ENCODE measurements at places on chromosomes 13 and 19. TPM values are rescaled to one million over a fixed set of nuclear protein-coding genes. Genes with fewer than 3 reads are reported as not detected.
A peak's percentile ranks its signal among the peaks of the same experiment; 100 is the strongest.

Gene NLRP9
- not detected for total RNA-seq

DNA sequence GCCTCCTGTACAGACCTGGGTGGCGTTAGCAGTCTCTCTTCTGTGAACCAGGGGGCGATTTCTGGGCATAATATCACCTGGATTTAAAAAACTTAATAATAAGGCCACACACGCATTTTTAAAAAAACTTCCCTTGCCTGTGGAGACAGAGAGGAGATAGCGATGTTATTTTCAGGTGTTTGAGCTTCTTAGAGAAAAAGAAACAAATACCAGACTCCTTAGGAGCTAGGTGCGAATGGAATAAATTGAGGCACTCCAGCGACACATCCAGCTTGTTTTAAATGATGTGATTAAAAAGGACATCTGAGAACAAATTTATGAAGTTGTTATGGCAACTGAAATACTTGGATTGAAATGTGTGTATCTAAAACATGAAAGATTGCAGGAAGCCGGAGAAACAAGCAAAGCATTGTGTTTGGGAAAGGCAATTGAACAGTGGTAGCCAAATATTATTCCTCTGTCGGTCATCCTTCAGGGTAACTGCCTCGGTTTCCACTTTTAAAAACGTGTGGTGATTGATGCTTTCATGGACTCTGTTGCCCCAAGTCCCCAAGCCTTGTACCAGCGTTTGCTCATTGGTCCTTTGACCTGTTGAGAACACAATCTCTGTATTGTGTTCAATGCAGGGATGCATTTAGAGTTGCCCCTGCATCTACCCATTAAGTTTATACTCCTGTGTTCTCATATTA is 158.7 kb downstream of the TM9SF2 start:
- H3K4me1 ChIP-seq, result no peaks in the 10 kb centered on the region
- DNase-seq, result no peak
- peaks cover 86% of the 10 kb centered on the region for H3K27me3 ChIP-seq
- H3K27ac ChIP-seq, result no peak overlapping the region
- H3K4me3 ChIP-seq, result no peak overlapping the region

- H3K4me1 ChIP-seq, result no peaks in the 10 kb centered on the region
- no peak overlapping the region for H3K27ac ChIP-seq
- no peak for DNase-seq
- no peak overlapping the region for H3K4me3 ChIP-seq
Measured at GRCh38 chr13:58379221-58379620, 747.7 kb downstream of the PCDH17 start.

DNA sequence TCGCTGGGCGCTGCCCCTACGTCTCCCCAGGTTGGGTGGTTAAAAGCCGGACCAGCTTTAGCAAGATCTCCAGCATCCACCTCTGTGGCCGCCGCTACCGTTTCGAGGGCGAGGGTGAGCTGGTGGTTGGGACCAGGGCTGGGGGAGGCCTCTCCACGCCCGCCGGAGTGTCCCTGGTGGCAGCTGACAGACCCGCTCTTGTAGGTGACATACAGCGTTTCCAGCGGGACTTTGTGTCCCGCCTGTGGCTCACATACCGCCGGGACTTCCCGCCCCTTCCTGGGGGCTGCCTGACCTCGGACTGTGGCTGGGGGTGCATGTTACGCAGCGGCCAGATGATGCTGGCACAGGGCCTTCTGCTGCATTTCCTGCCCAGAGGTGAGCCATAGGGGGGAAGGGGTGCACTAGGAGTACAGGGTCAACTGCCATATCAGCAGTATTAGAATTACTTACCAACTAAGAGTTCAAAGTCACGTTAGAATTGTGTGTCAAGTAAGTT is 1.1 kb downstream of the ATG4D start:
- no peak for DNase-seq
- H3K36me3 ChIP-seq, result peaks cover 31% of the 10 kb centered on the region
- H3K27me3 ChIP-seq, result no peaks in the 10 kb centered on the region
- no peak overlapping the region for H3K27ac ChIP-seq
- H3K4me3 ChIP-seq, result peak overlapping the region; percentile 100

GRCh38 chr13:34025746-34026145 is 207.8 kb downstream of the RFC3 start:
- peak overlapping the region; percentile 59 for H3K27ac ChIP-seq
- no peak overlapping the region for H3K4me3 ChIP-seq
- no peaks in the 10 kb centered on the region for H3K36me3 ChIP-seq
- H3K27me3 ChIP-seq, result no peaks in the 10 kb centered on the region
- peaks cover 20% of the 10 kb centered on the region for H3K4me1 ChIP-seq

- H3K4me3 ChIP-seq, result no peak overlapping the region
- no peaks in the 10 kb centered on the region for H3K36me3 ChIP-seq
Measured at GRCh38 chr13:52036037-52036436, 11.5 kb downstream of the UTP14C start.

Gene ZNF320
- 13.3 TPM for total RNA-seq

- H3K27me3 ChIP-seq, result no peaks in the 10 kb centered on the region
- no peak for DNase-seq
- H3K4me1 ChIP-seq, result no peaks in the 10 kb centered on the region
- H3K27ac ChIP-seq, result no peak overlapping the region
- no peak overlapping the region for H3K4me3 ChIP-seq
Measured at GRCh38 chr13:21234526-21234925, 58.1 kb downstream of the MRPL57 start.

Gene PRTN3
- not detected for total RNA-seq

Gene SERPINE3
- not detected for total RNA-seq

DNA sequence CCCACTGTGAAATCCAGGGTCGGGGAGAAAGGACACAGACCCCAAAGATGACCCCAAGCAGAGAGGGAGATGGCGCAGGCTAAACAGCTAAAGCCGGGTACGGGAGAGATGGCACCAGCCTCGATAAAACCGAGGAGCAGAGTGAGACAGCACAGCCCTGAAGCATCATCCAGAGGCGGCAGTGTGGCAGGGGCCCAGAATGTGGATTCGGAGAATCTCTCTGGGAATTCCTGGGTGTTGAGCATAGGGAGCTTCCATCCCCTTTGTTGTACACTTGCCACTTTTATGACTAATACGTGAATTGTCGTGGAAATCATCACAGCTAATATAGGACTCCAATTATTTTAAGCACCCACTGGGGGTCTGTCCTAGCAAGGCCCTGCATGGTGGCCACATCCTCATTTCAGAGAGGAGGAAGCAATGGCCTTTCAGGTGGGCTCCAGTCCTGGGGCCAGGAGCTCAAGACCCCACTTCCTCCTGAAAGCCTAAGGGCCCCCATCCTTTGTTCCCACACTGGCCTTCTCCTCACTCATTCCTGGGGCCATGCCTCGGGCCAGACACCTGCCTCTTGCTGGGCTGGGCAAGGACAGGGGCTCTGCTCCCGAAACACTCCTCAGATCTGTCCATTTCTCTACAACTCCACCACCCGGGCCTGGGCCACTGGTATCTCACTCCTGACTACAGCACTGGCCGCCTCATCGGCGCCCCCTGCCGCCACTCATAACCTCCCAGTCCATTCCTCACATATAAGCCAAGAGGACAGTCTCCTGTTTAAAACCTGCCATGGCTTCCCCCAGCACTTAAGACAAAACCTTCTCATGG is 29.3 kb upstream of the ATP1A3 start:
- H3K4me1 ChIP-seq, result no peaks in the 10 kb centered on the region
- no peak overlapping the region for H3K4me3 ChIP-seq
- H3K36me3 ChIP-seq, result no peaks in the 10 kb centered on the region
- no peak overlapping the region for H3K27ac ChIP-seq
- no peaks in the 10 kb centered on the region for H3K27me3 ChIP-seq
- no peak for DNase-seq

DNA sequence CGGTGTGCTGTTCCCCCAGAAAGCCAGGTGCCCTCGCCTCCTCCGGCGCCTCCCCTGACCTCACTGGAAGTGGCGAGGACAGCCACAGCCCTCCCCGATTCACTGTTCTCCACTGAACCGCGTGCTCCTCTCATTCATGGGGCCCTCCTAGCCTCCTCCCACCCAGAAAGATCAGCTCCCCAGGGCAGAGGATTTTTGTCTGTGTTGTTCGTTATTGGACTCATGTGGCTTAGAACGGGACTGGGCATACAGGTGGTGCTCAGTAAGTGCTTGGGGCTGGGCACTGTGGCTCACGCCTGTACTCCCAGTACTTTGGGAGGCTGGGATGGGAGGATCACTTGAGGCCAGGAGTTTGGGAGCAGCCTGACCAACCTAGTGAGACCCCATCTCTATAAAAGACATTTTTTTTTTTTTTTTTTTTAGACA is 3.8 kb downstream of the PRTN3 start:
- peaks cover 8% of the 10 kb centered on the region for H3K4me1 ChIP-seq
- H3K4me3 ChIP-seq, result no peak overlapping the region
- no peaks in the 10 kb centered on the region for H3K36me3 ChIP-seq
- no peak for DNase-seq
- H3K27me3 ChIP-seq, result peaks cover 40% of the 10 kb centered on the region

- H3K27ac ChIP-seq, result no peak overlapping the region
- no peak overlapping the region for H3K4me3 ChIP-seq
- H3K36me3 ChIP-seq, result no peaks in the 10 kb centered on the region
- H3K4me1 ChIP-seq, result no peaks in the 10 kb centered on the region
Measured at GRCh38 chr19:47860602-47861297, 1.7 kb downstream of the TPRX2 start.

Measured in SJSA1 (cell line).